ENCODE measurements at places on chromosomes 4 and X.

GRCh38 chr4:157988641-157989040, 184.2 kb downstream of the GASK1B start:
- DNase-seq = no peak

DNA sequence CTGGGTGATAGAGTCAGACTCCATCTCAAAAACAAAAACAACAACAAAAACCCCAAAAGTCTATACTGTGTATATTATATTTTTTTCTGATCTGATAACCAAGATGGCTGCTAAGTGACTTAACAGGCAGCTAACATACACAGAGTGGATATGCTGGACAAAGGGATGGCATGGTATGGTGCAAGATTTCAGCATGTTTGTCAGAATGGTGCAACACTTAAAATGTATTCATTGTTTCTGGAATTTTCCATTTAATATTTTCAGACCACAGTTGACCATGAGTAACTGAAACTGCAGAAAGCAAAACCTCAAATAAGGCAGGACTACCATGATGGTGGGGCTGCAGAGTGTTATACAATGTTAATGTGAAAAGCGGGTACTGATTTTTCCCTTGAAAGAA, 6.1 kb upstream of the BOD1L1 start:
- DNase-seq = no peak

DNA sequence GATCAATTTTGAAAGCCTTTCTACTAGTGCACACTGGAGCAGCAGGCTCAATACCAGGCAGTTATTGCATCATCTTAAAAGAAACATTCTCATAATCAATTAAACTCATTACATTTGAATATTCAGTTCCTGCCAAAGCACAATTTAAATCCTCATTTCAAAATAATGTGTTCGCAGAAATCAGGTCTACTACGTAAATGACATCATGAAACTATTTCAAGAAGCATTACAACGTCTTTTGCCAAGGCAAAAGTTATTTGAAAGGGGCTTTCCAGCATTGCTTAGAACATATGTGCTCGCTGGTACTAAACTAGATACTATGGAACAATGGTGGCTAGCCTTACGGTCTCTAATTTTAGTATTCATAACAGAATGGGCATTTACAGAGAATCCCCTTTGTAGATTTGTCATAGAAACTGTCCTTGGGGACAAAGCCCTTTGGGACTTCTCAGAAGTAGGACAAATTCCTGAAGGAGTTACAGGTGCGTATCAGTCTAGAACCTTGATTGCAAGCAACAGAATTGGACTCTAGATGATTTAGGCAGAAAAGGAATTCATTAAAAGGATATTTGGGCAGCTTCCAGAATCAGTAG, 27.6 kb upstream of the HUWE1 start:
- peak; percentile 39 for DNase-seq

- DNase-seq = peak; percentile 9
These were observed 171.7 kb downstream of the PDGFRA start for GRCh38 chr4:54400802-54401201.

DNA sequence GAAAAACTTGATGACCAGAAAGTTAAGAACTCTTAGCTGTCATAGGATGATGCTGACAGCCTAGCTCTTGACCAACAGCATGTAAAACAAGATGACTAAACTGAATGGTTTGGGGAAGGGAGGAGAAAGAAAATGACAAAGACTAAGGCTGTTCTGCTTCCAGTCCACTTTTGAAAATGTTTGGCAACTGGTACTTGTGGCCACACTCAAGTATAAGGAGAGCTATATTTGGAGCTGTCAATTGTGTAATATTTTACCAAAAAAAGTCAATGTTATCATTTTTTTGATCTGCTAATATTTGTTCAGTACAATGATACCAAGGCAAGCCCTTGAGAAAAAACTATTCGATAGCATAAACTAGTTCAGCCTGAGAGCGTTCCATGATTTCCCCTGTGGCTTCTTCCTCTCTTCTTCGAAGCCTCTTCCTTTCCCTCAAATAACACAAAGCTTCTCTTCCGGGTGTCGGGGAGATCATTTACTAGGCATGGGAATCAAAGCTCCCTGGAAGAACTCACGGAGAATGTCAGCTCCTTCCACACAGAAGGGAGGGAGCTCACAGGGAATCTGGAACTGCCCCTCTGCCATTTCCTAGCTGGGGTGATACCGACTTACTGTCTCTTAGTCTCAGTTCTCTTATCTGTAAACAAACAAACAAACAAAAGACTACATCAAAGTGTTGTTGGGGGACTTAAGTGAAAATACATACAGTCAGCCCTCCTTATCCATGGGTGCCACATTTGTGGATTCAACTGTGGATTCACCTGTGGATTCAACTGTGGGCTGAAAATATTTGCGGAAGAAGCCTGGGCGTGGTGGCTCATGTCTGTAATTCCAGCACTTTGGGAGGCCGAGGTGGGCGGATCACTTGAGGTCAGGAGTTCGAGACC, 82.6 kb downstream of the SCD5 start:
- no peak for DNase-seq

DNA sequence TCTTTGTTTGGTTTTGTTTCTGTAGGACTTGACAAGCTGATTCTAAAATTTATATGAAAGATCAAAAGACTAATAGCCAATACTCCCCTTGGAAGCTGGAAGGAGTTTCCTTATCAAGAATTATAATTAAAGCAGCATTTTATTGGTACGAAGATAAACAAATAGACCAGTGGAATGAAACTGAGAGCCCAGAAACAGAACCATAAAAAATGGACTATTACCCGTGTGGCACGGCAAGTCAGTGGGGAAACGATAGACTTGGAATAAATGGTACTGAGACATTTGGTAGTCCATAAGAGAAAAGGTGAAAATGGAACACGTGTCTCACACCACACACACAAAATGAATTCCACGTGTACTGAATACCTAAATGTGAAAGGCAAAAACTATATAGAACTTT, 42.4 kb upstream of the CEP135 start:
- no peak for DNase-seq

- peak; percentile 85 for DNase-seq
These were observed 1017.2 kb downstream of the PCDH7 start for GRCh38 chr4:31737419-31737818.

GRCh38 chr4:5340991-5341451, 289.7 kb downstream of the STK32B start:
- DNase-seq = no peak

DNA sequence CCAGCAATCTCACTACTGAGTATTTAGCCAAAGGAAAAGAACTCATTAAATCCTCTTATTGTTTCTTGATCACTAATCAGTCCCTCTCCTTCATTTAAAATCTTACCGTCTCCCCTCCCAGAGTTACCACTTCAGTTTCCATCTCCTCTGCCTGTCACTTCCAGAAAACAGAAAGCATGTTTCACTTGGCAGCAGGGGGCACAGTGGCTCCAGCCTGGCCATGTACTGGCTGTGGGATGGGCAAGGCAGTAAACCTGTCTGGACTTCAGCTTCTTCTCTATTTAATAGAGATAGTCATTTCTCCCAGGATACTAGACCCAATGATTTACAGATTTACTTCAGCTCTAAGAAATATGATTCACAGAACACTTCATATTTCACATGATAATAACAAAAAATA, 63.2 kb downstream of the CD40LG start:
- peak; percentile 52 for DNase-seq

DNA sequence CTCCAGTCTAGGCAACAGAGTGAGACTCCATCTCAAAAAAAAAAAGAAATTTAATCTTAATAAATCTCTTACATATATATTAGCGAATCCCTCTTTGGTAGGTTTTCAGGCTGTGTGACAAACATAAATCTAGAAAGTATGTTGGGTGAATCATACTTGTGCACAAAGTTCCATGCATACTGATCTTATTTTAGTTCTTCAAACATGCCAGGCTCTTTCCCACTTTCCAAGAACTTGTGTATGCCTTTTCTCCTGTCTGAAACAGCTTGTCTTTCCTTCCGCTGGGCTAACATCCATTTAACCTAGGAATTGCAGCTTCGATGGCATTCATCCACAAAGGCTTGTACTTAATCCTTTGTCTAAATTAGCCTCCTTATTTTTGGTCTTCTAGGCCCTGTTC, 156.6 kb upstream of the CASK start:
- DNase-seq = no peak

GRCh38 chr4:79964400-79965211, 108.4 kb downstream of the ANTXR2 start:
- DNase-seq = no peak

- DNase-seq = no peak
These were observed 17.2 kb downstream of the GLUD2 start for GRCh38 chrX:121064579-121064978.

DNA sequence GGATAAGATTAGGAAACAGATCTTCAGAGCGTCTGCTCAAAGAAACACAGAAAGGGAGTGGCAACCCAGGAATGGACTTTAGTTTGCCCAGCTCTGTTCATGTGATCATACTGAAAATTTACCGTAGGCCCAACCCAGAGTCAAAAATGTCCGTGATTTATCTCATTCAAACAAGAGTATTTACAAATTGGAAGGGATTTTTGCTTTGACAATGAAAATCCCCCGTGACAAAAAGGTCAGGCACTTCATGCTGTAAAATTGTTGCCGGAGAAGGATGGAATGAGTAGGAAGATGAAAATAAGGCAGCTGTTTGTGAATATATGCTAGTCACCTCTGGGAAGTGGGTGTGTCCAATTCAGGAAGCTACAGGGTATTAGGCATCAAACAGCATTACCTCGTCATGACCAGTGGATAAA, 1.2 kb downstream of the SULT1B1 start:
- no peak for DNase-seq

GRCh38 chr4:24896056-24896455, 16.8 kb downstream of the CCDC149 start:
- DNase-seq = no peak
